Body of pancreas (tissue), 4 donors: ENCODE measurements at places on chromosomes 12 and 14. TPM values are rescaled to one million over a fixed set of nuclear protein-coding genes. Genes with fewer than 3 reads are reported as not detected.

DNA sequence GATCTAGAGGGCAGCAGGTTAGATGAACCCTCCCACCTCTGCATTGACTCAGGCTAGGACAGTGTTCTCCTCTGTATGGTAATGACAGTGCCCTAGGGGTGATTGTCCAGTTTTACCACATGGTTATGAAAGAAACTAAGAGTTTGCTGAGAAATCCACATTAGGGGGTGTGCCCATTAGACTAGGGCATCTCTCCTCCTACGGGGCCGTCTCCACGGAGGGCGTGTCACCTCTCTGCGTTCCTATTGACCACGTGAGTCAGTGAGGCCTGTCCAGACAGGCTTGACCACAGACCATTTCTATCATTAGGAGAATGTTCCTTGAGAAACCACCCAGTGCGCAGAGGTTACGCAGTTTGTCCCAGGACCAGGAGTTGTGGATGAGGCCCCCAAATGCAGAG, 8.3 kb downstream of the MVK start:
- no peaks in the 10 kb centered on the region for H3K4me1 ChIP-seq
- no peak for DNase-seq
- H3K27ac ChIP-seq = no peak overlapping the region
- no peak overlapping the region for H3K4me3 ChIP-seq

- H3K36me3 ChIP-seq = no peaks in the 10 kb centered on the region
- DNase-seq = no peak
- H3K27me3 ChIP-seq = no peaks in the 10 kb centered on the region
- H3K4me3 ChIP-seq = no peak overlapping the region
- H3K4me1 ChIP-seq = peaks cover 37% of the 10 kb centered on the region
Observed at GRCh38 chr12:76545486-76545885, 14.1 kb downstream of the OSBPL8 start.

- H3K4me3 ChIP-seq = no peak overlapping the region
- no peak for DNase-seq
- H3K27me3 ChIP-seq = no peaks in the 10 kb centered on the region
- H3K4me1 ChIP-seq = peaks cover 2% of the 10 kb centered on the region
- H3K36me3 ChIP-seq = no peaks in the 10 kb centered on the region
Observed at GRCh38 chr14:77309131-77309530, 11.6 kb downstream of the POMT2 start.

- no peaks in the 10 kb centered on the region for H3K36me3 ChIP-seq
- no peak overlapping the region for H3K4me3 ChIP-seq
- no peaks in the 10 kb centered on the region for H3K27me3 ChIP-seq
- DNase-seq = peak; percentile 61
Observed at GRCh38 chr12:116406529-116406928, 129.0 kb upstream of the MED13L start.

- no peak for DNase-seq
- H3K4me3 ChIP-seq = no peak overlapping the region
- H3K4me1 ChIP-seq = peaks cover 13% of the 10 kb centered on the region
- no peaks in the 10 kb centered on the region for H3K36me3 ChIP-seq
- no peaks in the 10 kb centered on the region for H3K27me3 ChIP-seq
- no peak overlapping the region for H3K27ac ChIP-seq
Observed at GRCh38 chr12:59624732-59625460, 29.1 kb downstream of the SLC16A7 start.

DNA sequence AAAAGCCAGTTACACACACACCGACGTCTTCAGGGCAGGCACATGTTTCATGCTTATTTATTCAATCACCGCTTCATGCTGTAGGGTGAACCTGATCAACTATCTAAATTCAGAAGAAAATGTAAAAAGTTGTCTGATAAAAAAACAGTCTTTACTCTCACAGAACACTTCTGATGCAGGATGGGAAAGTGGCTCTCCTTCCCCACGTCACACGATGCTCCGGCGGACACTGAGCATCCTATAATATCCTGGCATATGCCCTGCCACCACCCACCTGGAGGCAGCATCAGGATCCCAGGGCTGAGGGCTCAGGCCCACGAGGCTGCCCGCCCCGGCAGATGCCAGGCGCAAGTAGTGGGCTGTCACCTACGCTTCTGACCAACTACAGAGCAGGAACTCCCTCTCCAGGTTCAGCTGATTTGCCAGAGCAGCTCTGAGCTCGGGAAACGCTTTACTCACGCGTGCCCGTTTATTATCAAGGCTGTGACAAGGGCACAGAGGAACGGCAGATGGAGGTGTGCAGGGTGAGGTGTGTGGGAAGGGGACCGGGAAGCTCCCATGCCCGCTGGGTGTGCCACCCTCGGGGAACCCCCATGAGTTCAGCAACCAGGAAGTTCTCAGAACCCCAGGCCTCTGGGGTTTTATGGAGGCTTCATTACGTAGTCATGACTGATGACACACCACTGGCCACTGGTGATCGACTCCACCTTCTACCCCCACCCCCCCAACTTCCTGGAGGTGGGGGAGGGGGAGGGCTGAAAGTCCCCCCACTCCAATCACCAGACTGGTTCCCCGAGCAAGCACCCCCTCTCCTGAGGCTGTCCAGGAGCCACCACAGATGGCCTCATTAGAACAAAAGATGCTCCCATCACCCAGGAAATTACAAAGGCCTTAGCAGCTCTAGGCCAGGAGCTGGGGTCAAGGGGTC, 32.1 kb downstream of the SLC15A4 start:
- H3K4me3 ChIP-seq = no peak overlapping the region
- no peak for DNase-seq
- no peaks in the 10 kb centered on the region for H3K27me3 ChIP-seq

Gene KCNJ8
- 15.2 TPM for total RNA-seq

Gene ZDHHC22
- not detected for total RNA-seq

Gene DENR
- 25.4 TPM for total RNA-seq

Gene KRT85
- not detected for total RNA-seq

Gene SLC6A12
- total RNA-seq = 0.33 TPM
